ENCODE measurements at places on chromosomes 2 and 18. TPM values are rescaled to one million over a fixed set of nuclear protein-coding genes. Genes with fewer than 3 reads are reported as not detected.

The CSRNP3 gene
- total RNA-seq = 43.2 TPM

The CPLX4 gene
- total RNA-seq = not detected

The VWA3B gene
- 2.1 TPM for total RNA-seq

The ANKRD30BL gene
- total RNA-seq = 0.36 TPM

The SLC4A3 gene
- total RNA-seq = 2.1 TPM

The ACP1 gene
- 138 TPM for total RNA-seq

The PJVK gene
- 2.1 TPM for total RNA-seq

The TRIM43 gene
- 0.19 TPM for total RNA-seq

The COL4A3 gene
- 0.96 TPM for total RNA-seq

The ZNF385B gene
- 0.47 TPM for total RNA-seq

All from motor neuron (in vitro differentiated cells).